ENCODE measurements at places on chromosomes 11 and 22.

- no peak for DNase-seq
Observed at GRCh38 chr11:28860893-28861292, 752.7 kb downstream of the METTL15 start.

DNA sequence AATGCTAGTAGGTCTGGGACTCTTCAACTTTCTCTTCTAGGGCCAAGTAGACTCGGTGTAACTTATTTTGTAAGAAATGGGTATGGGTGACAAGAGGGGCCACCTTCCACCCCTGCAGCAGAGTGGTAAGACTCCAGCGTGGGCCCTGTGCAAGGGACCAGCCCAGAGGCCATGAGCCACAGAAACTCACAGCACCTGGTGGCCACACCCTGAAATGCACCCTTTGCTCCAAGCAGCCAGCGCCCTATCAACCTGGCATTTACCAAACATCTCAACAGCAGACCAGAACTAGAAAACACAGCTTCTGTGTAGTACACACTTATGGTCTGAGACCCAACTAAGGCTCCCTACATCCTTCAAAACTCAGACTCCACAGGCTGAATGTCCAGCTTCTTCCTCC lies 5.7 kb downstream of the CDCA5 start:
- peak; percentile 67 for DNase-seq

DNA sequence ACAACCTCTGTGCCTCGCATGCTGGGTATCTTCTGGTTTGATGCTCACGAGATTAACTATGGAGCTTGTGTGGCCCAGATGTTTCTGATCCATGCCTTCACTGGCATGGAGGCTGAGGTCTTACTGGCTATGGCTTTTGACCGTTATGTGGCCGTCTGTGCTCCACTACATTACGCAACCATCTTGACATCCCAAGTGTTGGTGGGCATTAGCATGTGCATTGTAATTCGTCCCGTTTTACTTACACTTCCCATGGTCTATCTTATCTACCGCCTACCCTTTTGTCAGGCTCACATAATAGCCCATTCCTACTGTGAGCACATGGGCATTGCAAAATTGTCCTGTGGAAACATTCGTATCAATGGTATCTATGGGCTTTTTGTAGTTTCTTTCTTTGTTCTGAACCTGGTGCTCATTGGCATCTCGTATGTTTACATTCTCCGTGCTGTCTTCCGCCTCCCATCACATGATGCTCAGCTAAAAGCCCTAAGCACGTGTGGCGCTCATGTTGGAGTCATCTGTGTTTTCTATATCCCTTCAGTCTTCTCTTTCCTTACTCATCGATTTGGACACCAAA lies 516 bp downstream of the OR52J3 start:
- DNase-seq = no peak

- DNase-seq = no peak
Observed at GRCh38 chr22:39206491-39206890, 38.3 kb downstream of the PDGFB start.

GRCh38 chr22:39239561-39240423 lies 5.0 kb downstream of the PDGFB start:
- no peak for DNase-seq

DNA sequence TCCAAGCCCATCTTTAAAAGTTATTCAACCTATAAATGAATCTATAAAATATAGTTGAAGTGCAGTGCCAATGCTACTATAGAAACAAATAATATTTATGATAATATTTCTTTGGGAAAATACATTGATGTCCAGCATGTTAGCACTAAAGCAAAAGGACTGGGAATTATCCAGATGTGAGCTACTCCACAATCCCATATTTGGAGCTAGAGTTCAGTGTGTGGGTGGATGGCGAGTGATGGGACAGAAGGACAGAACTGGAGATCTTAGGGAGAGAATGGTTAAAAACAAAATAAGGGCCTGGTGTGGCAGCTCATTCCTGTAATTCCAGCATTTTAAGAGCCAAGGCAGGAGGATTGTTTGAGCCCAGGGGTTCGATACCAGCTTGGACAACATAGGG lies 216.8 kb downstream of the TMEM135 start:
- DNase-seq = no peak

GRCh38 chr11:35927104-35927503 lies 16.8 kb upstream of the LDLRAD3 start:
- no peak for DNase-seq

DNA sequence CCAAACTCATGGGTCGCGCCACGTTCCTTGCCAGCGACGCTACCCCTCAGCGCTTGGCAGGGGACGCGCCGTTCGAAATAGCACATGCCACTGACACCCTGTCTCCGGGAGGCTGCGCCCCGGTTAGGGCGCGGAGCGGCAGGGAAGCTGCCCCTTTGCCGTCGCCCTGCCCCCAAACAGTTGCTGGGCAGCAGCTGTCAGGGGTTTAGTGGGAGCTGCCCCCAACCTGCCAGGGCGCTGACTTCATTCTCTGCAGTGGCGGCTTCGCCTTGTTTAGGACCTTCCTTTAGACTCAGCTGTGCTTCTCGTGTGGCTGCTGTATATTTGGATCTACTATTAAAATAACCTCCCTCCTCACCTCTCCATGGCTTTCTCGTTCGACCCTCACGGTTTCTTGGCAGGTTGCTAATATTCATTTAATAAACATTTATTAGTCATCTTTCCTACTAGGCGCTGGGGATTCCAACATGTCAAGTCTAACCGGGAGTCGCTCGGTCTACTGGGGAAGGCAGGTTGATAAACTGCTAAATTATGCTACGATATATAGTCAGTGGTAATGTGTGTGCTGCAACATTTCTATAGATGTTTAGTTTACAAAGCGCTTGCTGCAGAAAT lies 782 bp downstream of the TMEM109 start:
- DNase-seq = peak; percentile 10

DNA sequence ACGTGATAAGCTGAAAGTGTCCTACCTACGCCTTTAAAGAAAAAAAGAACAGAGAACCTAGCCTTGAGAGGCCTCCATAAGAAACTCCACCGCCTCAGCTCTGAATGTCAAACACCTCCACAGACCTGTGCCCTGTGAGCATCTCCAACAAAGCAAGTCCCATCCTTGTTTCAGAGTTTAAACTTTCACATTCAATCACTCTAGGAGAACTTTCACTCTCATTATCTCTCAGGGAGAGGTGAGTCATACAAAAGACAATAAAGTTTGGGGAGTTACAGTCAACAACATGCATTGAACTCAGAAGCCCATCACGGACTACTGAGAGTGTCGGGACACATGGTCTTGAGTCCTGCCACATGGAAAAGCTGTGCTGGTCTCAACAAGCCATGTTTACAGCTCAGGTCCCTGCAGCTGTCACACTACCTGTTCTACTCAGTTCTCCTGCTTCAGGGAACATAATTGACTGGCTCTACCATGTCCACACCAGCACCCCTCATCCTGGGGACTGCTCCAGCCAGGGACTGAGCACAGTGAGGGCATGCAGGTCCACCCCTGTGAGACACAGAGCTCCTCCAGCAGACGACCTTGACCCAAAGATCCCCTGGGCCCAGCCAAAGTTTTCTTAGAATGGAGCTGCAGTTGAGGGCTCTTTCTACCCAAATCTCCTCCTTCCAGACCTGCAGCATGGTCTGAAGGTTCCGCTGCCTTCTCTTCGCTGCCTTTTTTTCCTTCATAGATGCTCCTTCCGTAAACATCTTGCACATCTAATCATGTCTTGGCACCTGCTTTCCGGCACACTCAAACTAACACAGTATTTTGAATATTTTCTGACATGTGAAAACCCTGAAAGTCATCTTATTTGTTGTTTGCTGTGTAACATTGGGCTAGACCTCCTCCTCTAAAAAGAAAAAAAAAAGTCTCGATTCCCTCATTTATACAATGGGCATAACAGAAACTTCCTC lies 114.9 kb downstream of the ETS1 start:
- DNase-seq = no peak

- DNase-seq = no peak
Observed at GRCh38 chr11:45655012-45655283, 10.5 kb downstream of the CHST1 start.

Measured in stimulated activated CD4-positive, alpha-beta T cell treated with anti-CD3 and anti-CD28 coated beads, Interleukin-2, amount 100 ng/mL, for 48 hours (primary cell).